Activated CD4-positive, alpha-beta T cell treated with anti-CD3 and anti-CD28 coated beads for 1 hour (primary cell): ENCODE measurements at places on chromosomes 12 and 14.

- no peak for DNase-seq
These were observed 269.7 kb downstream of the TTC6 start for GRCh38 chr14:37864861-37865718.

DNA sequence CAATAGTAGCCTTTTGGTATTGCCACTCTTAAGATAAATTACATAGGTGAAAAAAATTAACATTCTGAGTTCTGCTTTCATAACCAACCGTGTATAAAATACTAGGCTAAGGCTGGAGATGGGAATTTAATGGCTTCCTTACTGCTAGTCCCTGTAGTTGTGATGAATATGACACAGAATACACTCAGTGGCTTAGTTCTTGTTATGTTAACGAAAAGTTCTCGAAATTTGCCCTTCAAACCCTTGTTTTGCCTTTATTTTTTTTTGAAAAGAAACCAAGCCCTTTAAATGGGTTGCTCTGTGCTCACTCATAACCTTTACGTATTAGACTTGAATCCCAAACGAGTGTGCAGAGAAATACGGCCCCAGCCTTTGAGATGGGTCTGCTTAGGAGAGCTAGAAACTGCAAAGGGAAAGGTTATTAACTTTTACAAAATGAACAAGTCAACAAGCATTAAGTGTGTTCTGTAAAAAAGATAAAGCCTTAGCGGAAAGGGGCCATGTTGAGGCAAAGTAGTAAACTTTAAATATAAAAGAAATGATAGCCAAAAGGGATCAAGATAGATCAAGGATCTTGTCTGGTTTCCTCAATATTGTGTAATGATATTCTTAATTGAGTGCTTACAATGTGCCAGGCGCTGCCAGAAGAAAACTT is 1.7 kb downstream of the NUDT4 start:
- no peak for DNase-seq

DNA sequence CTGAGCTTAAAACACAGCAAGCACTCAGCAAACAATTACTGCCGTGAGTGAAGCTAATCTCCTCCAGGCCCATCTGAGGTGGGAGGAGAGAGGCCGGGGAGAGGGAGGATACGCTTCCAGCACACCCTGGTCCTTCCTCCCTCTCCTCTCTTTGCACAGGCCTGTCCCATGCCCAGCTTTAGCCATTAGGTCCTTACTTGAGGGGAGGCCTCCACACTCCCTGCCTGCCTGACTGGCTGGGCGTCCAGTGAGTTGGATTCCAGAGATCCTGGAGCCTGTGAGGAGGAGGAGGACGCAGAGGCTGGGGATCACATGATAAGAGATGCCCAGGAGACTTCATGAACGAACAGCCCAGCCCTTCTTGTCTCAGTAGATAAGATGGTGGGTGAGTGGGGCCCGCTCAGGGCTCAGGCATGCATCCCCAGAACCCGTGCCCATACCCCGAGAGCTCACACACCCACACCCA is 65.1 kb upstream of the NCOR2 start:
- no peak for DNase-seq

DNA sequence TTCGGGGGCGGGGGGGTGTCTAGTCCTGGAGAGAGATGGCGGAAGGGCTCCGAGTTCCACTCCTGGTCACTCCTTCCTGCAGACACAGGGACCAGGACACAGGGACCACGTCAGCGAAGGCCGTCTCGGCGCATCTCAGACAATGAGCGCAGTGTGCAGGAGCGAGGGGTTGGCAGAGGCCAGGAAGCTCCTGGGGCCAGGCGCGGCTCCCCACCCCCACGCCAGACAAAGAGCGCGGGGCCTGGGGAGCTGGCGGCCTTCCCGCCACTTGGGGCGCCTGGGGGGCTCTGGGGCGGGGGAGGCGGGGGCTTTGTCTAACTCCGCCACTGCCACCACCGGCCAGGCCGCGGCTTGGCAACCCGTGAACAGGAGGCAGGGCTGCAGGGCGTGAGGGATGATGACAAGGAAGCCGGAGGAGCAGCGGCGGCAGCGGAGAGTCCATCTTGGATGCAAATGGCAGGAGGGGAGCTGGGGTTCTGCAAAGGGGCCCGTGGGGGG is 2.2 kb downstream of the CDK2AP1 start:
- DNase-seq = no peak

- no peak for DNase-seq
These were observed 16.0 kb upstream of the LUM start for GRCh38 chr12:91127306-91127705.

DNA sequence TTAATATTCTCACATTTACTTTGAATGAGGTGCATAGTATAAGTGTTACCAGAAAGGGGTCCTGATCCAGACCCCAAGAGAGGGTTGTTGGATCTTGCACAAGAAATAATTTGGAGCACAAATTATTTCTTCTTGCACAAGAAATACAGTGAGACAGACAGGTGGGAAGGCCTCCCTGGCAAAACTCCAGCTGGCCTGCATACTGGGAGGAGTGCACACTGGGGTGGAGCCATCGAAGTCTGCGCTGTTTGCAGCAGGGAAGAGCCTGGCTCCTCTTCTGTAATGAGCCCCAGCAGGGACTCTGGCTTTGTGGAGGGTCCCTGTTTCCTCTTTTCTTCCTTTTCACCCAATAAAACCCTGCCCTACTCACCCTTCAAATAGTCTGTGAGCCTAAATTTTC is 141.6 kb downstream of the GLT1D1 start:
- no peak for DNase-seq

- DNase-seq = no peak
These were observed 11.7 kb upstream of the RNASE10 start for GRCh38 chr14:20493634-20494033.

GRCh38 chr12:38662829-38663228 is 242.6 kb downstream of the CPNE8 start:
- DNase-seq = no peak

- DNase-seq = no peak
These were observed 103.0 kb downstream of the PRMT8 start for GRCh38 chr12:3593906-3594483.

DNA sequence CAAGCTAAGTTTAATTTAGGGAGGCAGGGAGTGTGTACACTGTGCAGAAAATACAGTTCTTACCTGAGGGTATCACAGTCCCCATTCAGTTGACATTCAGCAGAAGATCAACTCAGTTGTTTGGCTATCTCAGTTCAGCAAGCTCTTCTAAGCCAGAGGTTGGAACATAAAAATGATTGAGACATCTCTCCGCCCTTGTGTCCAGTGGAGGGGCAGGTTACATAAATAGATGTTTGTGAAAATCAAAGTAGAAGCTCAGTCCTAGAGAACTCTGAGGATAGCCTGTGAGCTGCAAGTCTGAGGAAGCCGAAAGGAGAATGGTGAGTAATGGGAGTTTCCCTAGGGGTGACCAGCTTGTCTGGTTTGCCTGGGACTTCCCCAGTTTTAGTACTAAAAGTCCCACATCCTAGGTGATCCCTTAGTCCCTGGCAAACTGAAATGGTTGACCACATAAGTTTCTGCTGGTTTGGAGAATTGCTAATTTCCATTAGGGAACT is 251.4 kb upstream of the ATP2B1 start:
- DNase-seq = no peak

DNA sequence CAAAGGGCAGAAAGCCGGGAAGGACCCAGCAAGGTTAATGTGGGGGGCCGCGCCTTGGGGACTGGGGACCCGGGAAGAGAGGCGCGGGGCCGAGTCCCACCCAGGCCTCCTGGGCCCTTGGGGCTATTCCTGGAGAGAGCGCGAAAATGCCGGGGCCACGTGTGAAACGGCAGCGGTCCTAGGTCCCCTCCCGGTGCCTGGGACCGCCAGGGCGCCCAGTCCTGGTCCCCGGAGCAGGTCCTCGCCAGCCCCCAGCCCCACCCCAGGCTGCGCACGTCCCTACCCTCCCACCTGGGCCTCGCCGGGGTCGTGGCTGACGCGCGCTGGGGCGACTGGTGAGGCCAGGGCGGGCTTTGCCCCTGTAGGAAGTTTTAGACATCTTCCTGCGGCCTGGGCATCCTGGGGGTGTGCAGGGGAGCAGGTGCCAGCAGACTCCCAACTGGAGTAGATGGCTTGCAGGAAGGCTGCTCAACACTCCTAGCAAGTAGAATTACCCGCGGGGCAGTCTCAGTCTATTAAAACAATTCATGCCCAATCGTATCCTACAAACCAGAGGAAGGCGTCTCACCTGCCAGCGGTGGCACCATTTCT is 708 bp downstream of the FAR2 start:
- DNase-seq = no peak

DNA sequence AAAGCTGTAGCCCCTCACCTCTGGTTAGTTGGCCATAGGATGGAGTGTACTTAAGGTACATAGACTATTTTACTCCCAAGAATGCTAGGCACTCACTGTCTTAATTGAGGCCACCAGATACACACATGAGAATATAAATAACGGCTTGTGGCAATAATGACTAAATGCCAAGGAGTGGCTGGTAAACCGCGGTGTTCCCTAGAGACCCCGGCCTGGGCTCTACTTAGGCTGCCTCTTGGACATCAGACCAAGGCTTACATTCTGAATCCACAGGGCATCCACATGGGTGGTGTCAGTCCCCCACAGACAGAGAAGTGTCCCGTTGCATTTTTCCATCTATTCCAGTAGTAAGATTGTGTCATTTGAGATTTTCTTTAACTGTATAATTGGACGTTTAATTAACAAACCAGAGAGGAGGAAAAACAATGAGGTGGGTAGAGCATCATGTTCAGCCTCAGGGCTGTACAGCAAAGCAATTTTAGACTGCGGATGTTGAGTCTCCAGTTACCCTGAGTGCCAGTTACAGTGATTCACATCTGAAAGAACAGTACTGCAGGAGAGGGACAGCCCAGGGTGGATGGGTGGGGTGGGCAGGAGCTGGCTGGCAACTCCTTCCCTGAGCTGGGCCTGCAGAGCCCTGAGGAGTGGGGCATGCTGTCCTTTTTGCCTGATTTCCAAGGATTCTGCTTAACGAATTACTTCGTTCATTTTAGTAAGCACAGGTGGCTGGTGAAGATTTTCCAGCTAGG is 20.5 kb downstream of the CKB start:
- no peak for DNase-seq

GRCh38 chr12:105369014-105369413 is 38.5 kb downstream of the C12orf75 start:
- DNase-seq = no peak

DNA sequence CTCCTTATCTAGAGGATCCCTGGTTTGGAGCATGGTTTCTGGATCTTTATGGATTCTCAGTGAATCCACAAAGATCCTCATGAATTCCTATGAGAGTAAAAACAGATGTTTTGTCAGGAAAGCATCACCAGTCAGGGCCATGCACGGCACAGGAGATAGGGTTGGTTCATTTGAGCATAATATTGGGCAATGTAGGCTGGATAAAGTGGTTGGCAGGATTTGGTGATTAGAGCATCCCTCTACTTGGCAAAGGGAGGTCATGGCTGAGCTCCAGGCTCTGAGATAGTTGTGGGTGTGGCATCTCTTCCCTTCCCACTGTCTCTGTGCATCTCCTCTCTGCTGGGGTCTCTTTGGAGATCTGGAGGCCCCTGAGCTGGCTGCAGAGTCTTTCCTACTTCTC is 149.8 kb downstream of the DACT1 start:
- no peak for DNase-seq

- DNase-seq = no peak
These were observed 7.5 kb upstream of the UBE2N start for GRCh38 chr12:93449277-93449676.

DNA sequence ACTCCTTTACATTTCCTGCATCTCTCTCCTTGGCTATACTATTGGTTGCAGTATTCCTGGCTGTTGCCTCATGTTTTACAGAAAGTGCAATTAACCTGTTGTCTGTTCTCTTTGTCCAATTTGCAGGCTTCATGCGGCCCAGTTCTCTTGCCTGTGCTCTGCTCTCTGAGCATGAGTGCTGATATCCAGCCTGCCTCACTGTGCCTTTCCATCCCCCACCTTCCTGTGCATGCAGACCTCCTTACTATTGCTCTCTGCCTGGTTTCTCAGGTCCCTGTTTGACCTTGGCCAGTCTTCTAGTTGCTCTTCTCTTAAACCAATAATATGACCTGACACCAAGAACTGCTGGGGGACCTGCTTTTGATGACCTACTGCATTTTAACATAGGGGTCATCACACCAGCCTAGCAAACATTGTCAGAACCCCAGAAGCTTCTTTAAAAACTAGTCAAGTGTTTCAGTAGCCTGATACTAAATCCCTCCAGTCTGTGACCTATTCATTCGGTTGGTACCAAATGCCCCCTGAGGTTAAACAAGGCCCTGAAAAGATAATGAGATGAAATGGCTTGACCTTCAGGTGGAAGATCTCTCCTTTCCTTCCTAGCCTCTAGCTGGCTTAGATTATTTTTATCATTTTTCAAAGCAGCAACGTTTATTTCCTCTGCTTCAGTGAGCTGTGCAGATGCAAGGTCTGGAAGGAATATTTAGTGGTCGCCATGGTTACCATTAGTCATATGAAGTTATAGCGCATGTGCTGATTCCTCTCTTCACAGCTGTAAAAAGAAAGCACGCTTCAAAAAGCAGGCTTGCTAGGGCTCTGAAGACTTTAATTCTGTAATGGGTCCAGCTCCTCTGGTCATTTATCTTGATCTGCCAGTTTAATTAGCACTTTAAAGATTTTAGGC is 216.5 kb downstream of the PHLDA1 start:
- no peak for DNase-seq

DNA sequence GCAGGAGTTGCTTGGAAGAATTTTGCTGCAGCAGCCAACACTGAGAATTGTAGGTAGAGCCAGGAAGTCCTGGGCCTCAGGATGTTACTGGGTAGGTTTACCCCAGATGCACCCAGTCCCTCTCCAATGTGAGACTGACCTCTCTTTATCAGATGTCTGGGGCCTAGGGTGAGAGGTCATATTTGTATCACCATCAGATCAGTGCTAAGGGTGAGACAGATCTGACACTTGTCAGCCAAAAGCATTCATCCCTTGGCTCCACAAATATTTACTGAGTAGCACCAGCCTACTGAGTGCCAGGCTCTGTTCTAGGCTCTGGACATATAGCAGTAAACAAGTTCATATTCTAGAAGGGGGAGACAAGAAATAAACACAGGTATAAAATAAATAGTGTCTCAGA is 4.3 kb downstream of the TROAP start:
- DNase-seq = no peak

- no peak for DNase-seq
These were observed 108.1 kb downstream of the GLT1D1 start for GRCh38 chr12:128961308-128961902.

DNA sequence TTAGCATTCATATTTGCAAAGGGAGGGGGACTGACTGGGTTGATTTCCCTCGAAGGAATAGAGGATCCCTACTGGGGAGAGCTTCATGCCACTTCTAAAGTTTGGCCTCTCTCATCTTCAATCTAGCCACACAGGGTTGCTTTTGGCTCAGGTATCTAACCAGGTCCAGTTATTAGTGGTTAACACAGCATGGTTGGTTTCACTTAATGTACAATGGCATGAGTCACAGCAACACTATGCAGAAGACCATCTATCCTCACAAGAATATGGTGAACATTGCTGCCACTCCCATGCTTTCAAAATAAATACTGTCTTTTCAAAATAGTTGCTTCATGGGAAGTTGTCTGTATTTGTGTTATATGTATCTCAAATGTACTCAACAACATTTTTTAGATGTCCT is 6.6 kb upstream of the RAB3IP start:
- DNase-seq = no peak

- no peak for DNase-seq
These were observed 222.1 kb downstream of the AACS start for GRCh38 chr12:125287155-125287847.
